ENCODE measurements at places on chromosomes 7 and 10.

- no peak for DNase-seq
Observed at GRCh38 chr7:4878336-4879335, 4.9 kb downstream of the RADIL start.

GRCh38 chr10:86673827-86674581 is 5.7 kb downstream of the LDB3 start:
- no peak for DNase-seq

DNA sequence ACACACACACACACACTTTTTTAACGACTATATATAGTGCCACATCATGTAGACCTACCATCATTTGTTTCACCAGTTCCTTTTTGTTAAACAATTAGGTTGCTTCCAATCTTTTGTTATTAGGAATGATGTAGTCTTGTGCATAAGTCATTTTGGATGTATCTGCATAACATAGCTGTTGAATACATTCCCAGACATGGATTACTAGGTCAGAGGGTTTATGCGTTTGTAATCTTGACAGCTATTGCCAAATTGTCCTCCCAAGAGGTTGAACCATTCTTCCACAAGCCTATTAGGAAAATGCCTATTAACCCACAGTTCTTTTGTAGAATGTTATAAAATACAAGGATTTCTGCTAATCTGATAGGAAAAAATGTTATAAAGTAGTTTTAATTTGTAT is 87.3 kb downstream of the PALS2 start:
- DNase-seq: no peak

- DNase-seq: no peak
Observed at GRCh38 chr7:105011141-105011830, 2.7 kb upstream of the KMT2E start.

DNA sequence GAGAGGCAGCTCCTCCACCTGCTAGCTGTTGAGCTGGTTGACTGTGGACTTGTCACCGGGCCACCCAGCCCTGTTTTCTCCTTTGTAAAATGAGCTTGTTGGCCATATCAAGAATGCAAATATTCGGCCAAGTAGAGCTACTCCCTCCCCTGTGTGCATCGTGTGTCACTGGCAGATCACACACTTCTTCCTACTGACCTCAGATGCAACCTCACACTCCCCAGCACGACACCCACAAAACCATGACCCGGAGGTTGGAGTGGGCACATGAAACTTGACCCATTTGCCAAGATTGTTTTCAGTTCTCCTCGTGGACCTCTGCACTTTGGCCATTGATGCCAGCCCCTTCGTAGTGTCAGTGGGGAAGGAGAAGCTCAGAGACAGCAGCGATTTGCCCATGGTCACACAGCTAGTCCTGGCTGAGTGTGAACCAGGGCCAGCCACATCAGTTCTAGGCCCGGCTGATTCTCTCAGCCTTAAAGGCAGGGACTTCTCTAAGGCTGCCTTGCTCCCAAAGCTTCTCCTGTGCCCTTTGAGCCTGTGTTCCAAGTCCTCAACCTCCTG is 101.1 kb downstream of the CDH23 start:
- DNase-seq: no peak

DNA sequence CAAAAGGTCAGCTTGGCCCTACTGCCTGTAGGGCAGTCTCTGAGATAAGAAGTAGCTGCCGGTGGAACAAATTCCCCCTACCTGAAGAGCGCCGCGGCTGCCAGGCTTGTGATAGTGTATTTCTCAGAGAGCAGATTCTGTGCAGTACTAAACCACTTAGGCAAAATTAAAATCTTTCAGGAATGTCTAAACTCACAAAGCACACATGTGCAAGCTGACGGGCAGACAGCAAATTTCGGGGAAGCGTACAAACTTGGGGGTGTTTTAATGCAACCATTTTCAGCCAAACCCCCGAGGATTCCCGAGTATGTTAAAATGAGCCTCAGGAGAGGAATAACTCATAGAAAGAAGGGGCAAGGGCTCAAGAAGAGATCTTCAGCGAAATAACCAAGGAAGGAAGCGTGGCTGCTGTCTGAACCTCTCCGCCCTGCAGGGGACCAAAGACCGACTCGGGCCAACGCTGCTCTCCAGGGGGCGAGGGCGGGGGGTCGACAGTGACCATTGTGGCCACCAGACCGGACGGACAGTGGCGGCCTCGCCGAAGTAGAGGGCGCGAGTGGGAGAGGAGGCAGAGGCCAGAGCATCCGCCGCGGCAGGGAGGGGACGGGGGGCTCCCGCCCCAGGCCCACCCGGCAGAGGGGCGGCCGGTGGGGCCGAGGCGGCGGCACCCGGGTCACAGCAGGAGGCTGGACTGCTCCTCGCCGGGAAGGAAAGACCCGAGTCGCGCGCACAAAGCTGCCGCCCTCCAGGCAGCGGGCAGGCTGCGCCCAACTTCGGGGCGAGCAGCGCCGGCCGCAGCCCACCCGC is 819 bp downstream of the HYCC1 start:
- DNase-seq: peak; percentile 47

DNA sequence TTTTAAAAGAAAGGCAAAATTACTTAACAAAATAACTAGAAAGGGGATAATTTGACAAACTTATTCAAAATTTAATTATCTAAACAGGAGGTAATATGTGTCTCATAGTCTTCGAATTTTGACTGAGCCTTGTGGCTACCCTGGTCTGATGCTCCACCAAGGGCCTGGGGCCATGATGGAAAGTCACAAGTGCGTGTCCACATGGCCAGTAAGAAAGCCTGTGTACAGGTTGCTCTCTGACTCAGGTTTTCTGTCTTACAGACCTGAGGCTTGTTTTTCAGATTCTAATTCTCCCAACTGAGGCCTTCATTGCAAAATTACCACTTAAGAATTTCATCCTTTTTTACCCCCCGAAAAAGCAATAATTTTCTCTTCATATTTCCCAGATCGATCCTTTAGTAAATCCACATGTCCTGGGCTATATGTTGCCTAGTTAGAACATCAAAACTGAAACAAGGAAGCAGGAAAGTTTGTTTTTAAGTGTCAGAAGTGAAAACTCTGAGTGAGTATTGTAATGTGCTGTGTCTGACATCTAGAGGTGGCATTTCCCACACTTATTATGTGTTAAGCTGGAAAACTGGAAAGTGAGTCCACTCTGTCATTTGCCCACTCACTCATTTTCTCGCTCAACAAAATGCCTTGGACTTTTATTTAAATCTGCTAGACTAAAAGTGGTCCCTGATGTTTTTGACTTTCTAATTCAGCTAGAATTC is 10.0 kb downstream of the CYP3A43 start:
- no peak for DNase-seq

DNA sequence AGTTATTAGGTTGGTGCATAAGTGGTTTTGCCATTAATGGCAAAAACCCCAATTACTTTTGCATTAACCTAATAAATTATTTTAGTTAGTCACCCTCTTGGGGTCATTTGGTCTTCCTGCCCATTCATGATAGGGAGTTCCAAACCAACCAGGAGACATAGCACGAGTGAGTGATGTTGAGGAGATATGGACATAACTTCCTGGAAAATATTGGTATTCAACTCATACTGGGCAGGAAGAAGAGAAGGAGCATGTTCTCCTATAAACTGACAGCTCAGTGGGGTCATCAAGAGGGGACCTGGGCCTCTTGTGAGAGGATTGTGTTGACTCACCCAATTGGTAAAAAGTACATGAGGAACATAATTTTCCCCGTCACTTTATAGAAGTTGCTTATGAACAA is 23.7 kb downstream of the SPAG6 start:
- no peak for DNase-seq

GRCh38 chr7:77661816-77662215 is 34.4 kb upstream of the RSBN1L start:
- DNase-seq: no peak

DNA sequence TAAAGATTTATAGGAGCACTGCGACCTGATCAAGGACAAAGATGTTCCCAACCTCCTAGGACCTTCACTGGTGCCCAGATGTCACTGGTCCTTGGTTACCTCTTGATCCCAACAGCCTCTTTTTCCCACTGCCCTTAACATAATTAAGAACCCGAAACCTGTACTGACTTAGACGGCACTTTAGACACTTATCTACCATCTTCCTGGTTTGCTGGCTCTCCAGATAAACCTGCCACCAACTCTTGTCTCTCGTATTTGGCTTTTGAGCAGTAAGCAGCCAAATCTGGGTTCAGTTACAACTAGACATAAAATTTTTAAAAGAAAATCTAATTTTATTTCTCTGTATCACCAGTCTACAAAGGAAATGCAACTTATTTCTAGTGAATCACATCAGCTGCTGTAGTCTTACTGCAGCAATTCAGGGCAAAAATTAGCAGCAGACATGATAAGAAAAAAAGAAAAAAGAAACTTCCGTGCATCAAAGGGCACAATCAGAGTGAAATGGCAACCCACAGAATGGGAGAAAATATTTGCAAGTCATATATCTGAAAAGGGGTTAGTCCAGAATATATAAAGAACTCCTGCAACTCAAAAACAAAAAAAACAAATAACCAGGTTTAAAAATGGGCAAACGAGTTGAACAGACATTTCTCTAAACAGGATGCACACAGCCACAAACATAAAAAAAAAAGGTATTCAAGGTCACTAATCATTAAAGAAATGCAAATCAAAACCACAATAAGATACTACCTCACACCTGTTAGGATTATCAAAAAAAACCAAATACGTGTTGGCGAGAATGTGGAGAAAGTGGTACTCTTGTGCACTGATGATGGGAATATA is 9.4 kb downstream of the ASB13 start:
- no peak for DNase-seq

DNA sequence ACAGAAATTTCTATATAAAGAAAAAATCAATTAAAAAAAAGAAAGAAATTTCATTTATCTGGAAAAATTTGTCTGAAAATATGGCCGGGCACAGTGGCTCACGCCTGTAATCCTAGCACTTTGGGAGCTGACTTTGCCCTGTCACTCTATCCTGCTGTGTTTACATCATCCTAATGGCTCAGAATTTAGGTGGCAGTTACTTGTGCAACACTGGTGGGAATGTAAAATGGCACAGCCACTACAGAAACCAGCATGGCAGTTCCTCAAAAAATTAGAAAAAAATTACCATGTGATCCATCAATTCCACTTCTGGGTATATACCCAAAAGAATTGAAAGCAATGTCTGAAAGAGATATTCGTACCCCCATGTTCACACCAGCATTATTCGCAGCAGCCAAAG is 405.2 kb upstream of the AUTS2 start:
- no peak for DNase-seq

GRCh38 chr7:36945612-36946400 is 221.5 kb upstream of the AOAH start:
- DNase-seq: no peak

- DNase-seq: no peak
Observed at GRCh38 chr7:154299736-154300135, 247.5 kb downstream of the DPP6 start.

GRCh38 chr7:143892527-143893300 is 9.3 kb downstream of the TCAF1 start:
- DNase-seq: peak; percentile 45

GRCh38 chr10:13168781-13169180 is 7.4 kb downstream of the MCM10 start:
- DNase-seq: no peak

DNA sequence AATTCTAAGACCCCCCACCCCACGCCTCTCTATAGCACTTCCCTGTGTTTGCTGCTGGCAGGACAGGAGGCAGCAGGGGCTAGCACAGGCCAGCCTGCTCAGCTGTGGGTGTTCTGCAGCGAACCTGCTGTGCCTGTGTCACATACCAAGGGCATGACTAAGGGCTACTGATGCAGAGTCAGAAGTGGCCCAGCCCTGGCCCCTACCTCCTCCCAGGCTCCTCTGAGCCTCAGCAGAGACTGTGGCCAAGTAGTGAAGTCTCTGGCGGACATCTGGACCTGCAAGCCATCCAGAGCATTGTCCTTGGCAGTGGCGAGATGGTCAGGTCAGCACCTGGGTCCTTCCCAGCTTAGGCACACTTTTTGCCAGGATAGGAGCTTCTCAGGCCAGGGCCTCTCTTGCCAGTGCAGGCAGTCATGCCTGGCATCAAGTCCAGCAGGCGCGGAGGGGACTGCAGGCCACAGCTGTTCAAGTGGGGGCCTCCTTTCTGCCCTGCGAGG is 116.3 kb upstream of the RET start:
- no peak for DNase-seq

GRCh38 chr10:97229322-97230015 is 43.7 kb upstream of the SLIT1 start:
- no peak for DNase-seq

GRCh38 chr7:93736668-93737369 is 153.7 kb downstream of the TFPI2 start:
- DNase-seq: no peak

DNA sequence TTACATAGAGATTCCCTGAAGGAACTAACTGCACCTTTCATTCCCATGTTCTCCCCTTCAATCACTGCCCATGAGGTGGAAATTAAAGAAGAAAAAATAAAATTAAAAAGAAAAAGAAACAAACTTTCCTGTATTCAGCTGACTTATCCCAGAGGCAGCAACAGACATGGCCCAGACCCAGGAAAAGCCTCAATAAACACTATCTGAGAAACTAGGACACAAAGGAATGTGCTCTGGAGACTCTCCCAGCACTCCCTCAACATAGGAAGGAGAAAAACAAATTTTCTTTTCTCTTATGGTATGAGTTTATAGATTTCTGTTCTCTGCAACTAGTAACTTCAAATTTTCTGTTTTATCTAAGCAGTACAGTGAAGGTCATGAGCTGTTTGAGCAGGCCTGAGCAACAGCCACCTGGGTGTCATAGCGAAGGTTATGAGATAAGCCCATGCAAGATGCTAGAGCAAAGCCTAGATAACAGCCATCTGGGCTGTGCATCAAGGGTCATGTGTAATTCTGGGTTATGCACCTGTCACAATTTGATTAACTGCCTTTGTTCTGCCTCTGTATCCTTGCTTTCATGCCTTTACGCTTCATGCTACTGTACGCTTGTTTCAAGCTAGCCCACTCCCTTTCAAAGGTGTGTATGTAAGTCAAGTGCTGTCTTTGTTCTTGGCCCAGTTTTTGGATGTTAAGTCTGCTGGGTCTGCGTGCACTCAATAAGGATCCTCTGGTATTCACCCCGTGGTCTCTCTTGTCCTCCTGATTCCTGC is 11.0 kb upstream of the OR6B1 start:
- no peak for DNase-seq

DNA sequence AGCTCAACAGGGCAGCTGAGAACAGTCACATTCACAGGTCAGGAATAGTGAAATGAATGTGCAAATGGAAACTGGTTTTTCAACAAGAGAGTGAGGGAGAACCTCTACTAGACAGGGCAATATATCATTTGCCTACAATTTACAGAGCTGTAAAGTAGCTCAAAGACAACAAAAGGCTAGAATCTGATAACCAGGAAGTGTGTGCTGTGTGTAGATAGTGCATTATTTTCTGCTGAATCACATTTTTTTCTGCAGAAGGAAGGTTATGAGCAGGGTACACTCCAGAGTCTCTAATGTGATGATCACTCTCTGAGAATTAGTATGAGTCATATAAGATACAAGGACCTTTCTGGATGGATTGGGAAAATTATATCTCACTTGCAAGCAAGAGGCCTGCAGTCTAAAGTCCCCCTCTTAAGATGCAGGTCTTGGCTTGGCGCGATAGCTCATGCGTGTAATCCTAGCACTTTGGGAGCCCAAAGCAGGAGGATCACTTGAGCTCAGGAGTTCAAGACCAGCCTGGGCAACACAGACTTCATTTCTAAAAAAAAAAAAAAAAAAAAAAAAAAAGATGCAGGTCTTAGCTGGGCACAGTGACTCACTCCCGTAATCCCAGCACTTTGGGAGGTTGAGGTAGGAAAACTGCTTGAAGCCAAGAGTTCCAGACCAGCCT is 59.9 kb upstream of the COBL start:
- DNase-seq: no peak

Measured in CD8-positive, alpha-beta memory T cell (primary cell).